ENCODE measurements at places on chromosomes 12 and 14.

DNA sequence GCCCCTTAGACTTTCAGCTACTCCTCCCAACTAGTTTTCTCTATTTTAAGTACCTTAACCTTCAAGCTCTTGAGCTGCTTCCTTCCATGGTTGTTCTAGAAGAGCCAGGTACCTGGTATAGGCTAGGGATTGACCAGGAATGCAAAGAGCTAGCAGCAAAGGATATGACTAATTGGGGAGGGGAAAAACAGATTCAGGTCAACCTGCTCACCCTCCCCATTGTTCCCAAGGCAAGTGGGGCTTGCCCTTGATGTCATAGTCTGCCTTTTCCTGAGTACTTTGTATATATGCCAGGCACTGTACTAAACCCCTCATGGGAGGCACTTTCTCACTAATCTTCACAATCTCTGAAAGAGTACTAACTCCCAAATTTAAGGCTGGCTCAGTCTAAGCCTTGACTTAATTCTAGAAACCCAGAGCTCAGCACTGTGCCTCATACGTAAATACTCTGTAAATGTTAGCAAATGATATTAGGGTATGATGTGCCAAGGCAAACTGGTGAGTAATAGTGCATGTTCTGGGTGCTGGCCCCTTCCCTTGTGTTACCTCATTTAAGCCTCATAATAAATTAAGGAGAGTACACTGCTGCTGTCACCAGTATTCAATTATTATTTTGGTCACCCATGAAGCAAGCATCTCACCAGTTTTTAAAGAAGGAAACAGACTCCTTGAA lies 42.2 kb downstream of the SUDS3 start:
- no peak for DNase-seq

- no peak for DNase-seq
Observed at GRCh38 chr12:121454921-121455320, 55.0 kb downstream of the RNF34 start.

GRCh38 chr14:53041067-53041466 lies 90.2 kb upstream of the FERMT2 start:
- DNase-seq, result no peak

DNA sequence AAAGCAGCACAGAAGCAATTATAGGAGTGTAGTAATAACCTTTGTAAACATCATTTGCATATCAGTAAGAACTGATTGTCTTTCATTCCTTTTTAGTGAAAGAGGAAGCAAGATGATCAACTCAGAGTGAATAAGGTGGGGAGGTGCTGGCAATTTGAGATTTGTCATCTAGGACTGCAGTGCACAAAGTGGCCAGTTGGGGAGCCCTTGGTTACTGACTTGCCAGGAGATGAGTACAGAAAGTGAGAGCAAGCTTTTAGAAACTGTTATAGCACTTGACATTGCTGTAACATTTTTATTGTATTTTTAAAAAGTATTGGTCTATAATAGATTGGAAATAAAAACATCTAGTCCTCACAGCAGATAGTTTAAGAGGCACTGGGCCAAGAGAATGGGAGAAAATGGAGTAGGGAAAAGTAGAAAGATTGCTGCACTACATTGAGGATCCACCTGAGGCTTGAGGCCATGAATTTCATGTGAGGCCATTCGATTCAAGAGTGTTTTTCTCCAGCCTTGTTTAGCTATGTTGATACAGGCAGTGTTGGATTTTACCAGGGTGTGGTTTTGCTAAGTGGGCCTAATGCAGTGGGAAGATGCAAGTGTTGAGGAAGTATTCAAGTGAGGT lies 98.2 kb downstream of the SNAPC1 start:
- DNase-seq, result peak; percentile 48

DNA sequence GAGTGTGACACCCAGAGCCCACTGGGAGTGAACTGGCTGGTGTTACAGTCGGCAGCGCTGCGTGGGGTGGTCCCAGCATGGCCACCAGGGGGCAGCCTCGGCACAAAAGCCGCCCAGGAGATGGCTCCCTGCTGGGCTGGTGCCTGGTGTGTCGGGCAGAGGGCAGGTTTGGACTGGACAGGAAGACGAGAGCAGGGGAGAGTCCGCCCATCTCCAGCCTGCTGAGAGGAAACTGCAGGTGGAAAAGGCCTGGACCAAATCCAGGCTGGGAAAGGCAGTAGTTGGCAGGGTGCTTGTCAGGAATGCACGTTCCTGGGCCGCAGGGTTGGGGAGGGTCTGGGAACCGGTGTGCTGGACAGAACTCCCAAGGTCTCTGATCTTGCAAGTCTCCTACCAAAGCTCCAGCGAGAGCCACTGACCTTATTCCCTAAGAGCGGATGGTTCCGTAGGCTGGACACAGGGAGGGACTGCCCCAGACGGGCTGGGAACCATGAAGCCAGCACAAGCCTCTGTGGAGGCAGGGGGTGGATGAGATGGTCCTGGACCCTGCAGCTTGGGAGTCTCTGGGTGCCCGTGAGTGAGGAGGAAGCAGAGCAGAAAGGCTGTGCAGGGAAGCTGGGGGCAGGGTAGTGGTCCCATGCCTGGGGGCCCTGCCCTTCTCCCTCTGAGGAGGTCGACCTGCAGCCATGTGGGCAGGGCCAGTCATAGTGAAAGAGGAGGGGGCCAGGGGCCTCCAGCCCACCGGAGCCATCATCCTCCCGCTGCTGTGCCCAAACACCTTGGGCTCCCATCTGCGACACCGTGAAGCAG lies 1.8 kb downstream of the AHNAK2 start:
- peak; percentile 91 for DNase-seq

Data from Right ventricle myocardium superior (tissue), 1 donor.